ENCODE measurements at places on chromosomes 13 and 19. TPM values are rescaled to one million over a fixed set of nuclear protein-coding genes. Genes with fewer than 3 reads are reported as not detected.

The ZNF253 gene
- 14.0 TPM for total RNA-seq

The TMEM150B gene
- total RNA-seq: 0.53 TPM

- no peaks in the 10 kb centered on the region for H3K36me3 ChIP-seq
- DNase-seq: no peak
- H3K4me3 ChIP-seq: no peak overlapping the region
- H3K27ac ChIP-seq: no peak overlapping the region
These were observed 19.5 kb upstream of the ATP8A2 start for GRCh38 chr13:25352230-25352629.

The PTBP1 gene
- total RNA-seq: 978 TPM

GRCh38 chr19:57559008-57559403, 657 bp downstream of the ZNF550 start:
- H3K27ac ChIP-seq: peak overlapping the region; percentile 49
- peak; percentile 27 for DNase-seq
- no peaks in the 10 kb centered on the region for H3K27me3 ChIP-seq
- peak overlapping the region; percentile 85 for H3K4me3 ChIP-seq
- H3K36me3 ChIP-seq: peaks cover 25% of the 10 kb centered on the region

The ETV2 gene
- total RNA-seq: 1.2 TPM

- H3K27me3 ChIP-seq: no peaks in the 10 kb centered on the region
- no peaks in the 10 kb centered on the region for H3K4me1 ChIP-seq
- no peak overlapping the region for H3K27ac ChIP-seq
- no peak overlapping the region for H3K4me3 ChIP-seq
- no peak for DNase-seq
These were observed 14.5 kb downstream of the ERCC2 start for GRCh38 chr19:45355910-45356309.

The PEAK3 gene
- not detected for total RNA-seq

- peaks cover 14% of the 10 kb centered on the region for H3K4me1 ChIP-seq
- peak overlapping the region; percentile 95 for H3K27ac ChIP-seq
- H3K4me3 ChIP-seq: peak overlapping the region; percentile 37
- H3K36me3 ChIP-seq: no peaks in the 10 kb centered on the region
These were observed 1.2 kb downstream of the RAB11B start for GRCh38 chr19:8391198-8392016.

The KLK3 gene
- total RNA-seq: not detected

The SERTAD3 gene
- total RNA-seq: 8.5 TPM

The ZNF613 gene
- 4.6 TPM for total RNA-seq

All from CD8-positive, alpha-beta memory T cell (primary cell).